ENCODE measurements at places on chromosomes 11 and 22.

- no peak for DNase-seq
Observed at GRCh38 chr11:26143566-26144290, 188.2 kb upstream of the ANO3 start.

DNA sequence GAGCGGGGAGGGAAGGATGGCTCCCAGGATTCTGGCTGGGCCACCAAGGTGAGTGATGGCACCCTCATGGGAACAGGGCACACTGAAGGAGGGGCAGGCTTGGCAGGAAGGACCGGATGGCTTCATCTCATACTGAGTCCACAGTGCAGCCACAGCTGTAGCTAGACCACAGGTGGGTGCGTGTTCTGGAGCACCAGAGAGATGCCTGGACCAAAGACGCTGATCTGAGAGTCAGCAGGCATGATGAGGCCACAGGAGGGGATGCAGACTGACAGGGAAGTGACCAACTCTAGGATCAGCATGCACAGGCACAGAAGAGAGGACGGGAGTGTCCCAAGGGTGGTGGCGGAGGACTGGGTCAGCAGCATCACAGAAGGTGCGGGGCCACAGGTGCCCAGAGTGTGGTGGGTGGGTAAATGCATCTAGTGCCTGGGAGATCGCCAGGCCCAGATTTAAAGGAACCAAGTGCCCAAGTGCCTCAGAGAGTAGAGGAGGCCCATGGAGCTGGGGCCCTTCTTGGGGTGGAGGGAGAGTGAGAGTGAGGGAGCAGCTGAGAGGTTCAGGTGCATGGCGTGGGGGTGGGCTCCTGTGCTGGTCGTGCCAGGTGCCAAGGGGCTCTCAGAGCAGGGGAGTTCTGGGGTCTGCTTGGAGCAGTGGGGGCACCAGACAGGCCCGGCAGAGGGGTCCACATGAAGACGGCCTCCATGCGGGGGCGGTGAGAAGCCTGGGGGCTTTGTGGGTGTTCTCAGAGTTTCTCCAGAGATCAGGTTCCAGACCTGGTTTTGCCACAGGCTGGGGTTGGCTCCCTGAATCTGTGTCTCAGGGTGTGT lies 113.7 kb downstream of the CEP164 start:
- DNase-seq, result no peak

DNA sequence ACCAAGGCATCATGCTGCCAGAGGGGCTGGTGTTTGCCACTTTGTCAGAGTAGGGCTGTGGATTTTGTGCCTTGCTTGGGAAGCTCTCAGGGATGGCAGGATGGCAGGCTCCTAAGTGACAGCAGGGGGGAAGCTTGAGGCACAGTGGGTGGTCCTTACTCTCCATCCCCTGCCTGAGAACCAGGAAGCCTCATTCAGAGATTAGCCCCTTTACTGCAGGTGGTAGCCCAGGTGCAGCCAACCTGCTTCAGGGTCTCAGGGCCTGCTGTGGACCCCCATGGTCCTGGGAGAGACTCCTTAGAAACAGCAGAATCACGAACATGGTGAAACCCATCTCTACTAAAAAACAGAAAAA lies 8.9 kb upstream of the ST3GAL4 start:
- DNase-seq, result no peak

GRCh38 chr11:5284637-5285036 lies 14.9 kb upstream of the HBE1 start:
- DNase-seq, result no peak

DNA sequence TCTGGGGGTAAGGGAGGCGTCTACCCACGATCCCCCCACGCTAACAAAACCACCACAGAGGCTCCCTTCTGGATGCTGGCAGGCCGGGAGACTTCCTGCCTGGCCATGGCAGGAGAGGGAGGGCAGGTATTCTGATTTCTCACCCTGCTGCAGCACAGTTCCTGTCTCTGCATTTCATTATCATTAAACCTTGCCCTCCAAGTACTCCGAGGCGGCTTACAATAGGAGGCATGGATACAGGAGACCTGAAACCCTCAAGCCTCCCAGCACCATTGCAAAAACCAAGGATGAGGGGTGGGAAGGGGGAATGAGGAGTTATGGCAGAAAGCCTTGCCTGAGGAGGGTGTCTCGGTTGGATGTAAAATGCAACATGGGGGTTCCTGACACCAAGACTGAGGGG lies 44.1 kb upstream of the MN1 start:
- DNase-seq, result no peak

DNA sequence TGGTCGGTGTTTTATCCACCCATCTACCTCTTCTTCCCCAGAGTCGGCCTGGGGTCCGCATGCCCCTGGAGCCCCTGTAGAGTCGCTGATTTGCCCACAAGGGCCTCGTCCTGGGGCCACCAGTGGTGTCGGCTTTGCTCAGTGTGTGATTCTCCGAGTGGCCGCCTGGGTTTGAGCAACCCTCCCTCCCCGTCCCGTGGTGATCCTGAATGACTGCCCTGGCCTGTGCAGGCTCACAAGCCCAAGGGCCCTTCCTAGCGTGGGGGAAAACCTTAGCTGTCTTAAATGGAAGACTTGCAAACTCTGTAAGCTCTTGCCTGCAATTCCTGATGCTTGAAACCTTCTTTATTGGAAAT lies 128.3 kb downstream of the OSBP2 start:
- DNase-seq, result no peak

- no peak for DNase-seq
Observed at GRCh38 chr22:26985931-26986782, 328.8 kb downstream of the MIAT start.

GRCh38 chr22:18023509-18024275 lies 669 bp downstream of the MICAL3 start:
- DNase-seq, result peak; percentile 62

DNA sequence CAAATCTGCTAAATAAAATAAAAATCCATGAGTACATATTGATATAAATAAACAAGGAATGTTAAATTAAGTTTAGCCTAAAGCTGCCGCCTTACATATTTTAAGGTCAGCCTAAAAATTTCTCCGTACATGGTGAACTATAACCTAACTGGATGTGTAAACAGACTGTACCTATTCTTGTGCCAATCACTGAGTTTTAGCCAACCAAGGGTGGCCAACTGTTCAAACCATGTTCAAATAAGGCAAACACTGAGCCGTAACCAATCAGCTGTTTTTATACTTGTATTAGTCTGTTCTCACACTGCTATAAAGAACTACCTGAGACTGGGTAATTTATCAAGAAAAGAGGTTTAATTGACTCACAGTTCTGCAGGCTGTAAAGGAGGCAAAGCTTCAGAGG lies 8.6 kb upstream of the QSER1 start:
- no peak for DNase-seq

- DNase-seq, result no peak
Observed at GRCh38 chr11:117950301-117950700, 21.1 kb upstream of the TMPRSS13 start.

DNA sequence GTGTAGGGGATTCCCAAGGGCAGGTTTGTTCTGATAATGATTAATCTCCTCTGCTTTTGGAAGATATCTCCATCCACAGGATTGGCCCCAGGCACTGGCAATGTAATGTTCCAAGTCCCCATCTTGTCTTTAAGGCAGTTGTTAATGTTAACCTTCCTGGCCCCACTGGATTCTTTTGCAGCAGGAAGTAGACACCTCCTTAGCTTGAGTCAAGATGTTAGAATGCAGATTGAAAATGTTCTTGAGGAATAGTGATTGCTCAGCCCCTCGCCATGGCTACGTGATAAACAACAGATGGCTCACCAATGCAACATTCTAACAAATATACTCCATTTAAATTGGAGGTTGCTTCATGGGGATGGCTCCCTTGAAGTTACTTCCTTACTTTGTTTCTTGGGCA lies 7.3 kb downstream of the HEPHL1 start:
- DNase-seq, result no peak

DNA sequence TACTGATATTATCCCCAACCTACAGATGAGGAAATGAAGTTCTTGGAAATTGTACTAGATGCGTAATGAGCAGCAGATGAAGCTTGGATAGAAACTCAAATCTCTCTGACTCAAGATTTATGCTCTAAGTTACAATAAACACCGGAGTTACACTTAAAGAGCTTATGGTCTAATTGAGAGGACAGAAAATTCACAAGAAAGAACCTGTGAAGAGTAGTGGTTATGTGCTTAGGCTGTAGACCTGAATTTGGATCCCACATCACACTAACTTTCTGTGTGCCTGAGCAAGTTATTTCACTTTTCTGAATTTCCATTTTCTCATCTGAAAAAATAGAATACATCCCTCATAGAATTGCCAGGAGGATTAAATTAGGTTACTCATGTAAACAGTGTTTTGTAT lies 58.5 kb downstream of the FLI1 start:
- no peak for DNase-seq

DNA sequence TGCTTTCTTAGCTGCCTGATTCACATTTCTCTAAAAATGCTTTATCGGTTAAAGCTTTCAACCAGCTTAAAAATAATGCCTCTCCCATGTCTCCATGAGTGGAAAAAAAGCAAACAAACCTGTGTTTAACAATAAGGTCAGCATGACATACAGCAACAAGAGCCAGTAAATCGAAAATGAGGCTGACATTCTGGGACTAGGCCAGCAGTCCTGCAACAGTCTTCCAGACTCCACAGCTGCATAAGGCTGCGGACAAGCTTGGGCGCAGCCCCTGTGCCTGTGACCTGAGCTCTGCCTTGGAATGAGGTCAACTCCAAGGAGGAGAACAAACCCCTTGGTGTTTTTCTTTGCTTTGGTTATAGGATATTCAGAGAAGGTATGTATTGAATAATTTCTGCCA lies 95.5 kb downstream of the PGR start:
- no peak for DNase-seq

- DNase-seq, result no peak
Observed at GRCh38 chr11:95074792-95075563, 8.3 kb downstream of the SRSF8 start.

- no peak for DNase-seq
Observed at GRCh38 chr11:126233391-126233790, 21.8 kb downstream of the FAM118B start.

DNA sequence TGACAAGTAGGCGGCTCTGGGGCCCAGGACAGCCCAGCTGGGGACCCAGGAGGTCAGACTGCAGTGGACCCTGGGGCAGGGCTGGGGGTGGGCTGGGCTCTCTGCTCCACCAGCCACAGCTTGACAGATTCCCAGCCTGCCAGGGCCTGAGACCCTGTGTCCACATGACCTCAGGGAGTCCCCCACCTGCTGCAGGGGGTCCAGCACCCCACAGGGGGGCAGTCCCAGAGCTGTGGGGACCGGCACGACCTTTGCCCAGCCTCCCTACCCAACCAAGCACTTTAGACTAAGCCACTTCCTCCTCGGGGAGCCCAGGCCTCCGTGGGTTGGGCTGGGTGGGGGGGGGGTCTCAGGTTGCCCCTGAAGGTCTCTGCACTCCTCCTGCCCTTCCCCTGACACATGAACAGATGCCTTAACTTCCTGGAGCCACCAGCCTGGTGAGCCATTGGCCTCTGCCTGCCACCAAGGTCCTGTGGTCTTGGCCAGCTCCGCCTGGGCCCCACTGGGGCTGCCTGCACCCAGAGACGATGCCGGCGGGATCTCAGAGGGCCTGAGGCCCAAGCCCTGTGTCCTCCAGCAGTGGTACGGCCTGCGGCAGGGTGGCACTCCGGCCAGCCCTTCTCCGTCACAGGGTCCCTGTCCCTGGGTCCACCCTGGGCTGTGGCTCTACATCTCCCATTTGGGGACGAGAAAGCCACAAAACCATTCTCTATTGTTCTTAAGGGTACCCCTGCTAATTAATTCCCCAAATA lies 3.4 kb downstream of the CCDC188 start:
- no peak for DNase-seq

DNA sequence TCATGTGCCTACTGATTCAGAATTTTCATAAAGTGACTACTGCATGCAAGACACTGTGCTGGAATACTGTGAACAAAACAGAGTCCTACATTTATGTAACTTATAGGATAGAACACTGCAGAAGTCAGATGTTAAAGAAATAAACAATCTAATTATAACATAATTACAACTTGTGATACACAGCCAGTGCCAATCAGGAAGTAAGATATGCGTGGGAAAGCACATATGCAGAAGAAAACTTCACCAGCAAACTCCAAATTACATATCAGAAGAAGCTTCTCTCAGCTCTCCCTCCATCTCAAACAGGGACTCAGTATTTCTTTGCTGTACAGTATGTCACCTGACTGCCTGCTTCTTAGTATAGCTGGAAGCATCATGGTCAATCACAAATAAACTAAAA lies 37.4 kb downstream of the PAK1 start:
- DNase-seq, result no peak

DNA sequence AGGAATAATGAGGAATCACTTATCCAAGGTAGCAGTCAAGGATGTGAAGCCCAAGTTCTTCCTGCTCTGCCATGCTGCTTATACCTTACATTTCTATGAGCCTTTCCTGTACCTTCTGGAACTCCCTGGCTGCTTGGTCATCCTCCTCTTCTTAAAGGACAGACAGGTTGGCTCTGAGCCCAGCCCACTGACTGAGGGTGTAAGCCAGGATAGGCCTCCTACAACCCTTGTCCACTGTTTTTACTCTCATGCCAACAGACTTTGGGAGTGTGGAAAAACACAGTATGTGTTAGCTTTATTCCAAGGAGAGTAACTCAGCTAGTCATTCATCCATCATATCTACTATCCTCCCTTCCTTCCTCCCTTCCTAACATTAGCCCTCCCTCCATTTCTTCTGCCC lies 47.5 kb downstream of the IRAG1 start:
- DNase-seq, result no peak

GRCh38 chr11:100791860-100792259 lies 104.8 kb downstream of the ARHGAP42 start:
- no peak for DNase-seq

DNA sequence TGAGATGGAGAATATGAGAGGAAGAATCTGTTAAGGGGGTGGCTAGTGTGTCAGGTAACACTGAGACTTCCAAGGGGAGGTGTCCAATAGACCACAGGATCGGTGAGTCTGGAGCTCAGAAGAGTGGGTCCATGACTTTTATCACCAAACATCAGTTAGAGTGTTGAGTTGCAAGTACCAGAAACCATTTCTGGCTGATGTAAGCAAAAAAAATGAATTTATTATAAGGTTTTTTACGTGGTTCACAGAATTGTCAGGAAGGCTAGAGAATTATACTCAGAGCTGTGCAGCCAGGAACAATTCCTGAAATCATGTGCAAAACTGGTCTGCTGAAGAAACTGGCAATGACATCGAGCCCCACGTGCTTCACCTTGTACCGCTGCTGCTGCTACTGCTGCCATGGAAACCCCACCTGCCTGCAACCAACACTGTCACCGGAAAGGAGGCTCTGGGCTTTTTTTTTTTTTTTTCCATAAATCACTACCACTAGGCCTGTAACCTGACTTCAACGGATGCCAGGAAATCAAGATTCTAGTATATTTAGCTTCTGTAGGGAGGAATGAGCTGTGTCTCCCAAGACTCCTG lies 16.6 kb upstream of the STK33 start:
- DNase-seq, result no peak

DNA sequence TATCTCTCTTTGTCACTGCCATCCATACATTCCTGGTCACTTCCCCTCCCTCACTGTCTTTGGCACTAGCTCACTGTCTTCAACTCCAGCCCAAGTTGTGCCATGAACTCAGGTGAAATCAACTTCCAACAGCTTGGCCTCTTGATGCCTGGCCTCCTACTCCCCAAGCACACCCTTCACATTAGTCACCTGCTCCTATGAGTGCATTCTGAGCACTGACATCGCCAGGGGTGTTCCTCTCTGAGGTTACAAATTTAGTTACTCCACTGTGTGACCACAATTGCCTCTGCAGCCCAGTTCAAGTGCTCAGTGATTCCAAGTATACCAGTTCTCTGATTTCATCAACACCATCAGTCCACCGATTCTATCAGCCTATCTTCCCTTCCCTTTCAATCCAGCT lies 10.8 kb downstream of the DRD2 start:
- no peak for DNase-seq

All from NCI-H460 (cell line).